Neural progenitor cell (in vitro differentiated cells): ENCODE measurements at places on chromosomes 16 and 17.
A peak's percentile ranks its signal among the peaks of the same experiment; 100 is the strongest.

DNA sequence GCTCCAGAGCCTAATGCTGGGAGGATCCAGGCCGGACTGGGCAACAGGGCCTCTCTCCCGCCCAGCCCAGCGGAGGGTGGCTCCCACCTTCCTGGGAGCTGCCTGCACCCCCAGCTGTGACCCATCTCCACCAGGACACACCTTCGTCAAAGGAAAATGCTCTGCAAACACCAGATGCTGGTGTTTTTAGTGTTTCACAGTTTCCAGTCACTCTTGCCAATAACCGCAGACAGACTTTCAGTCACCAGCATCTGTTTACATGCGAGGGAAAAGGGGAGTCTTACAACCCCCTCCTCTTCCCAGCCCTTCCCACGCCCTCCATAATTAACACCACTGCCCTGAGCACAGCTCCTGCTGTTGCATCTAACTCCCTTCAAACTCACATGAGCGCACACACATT lies 25.3 kb downstream of the KLHDC4 start:
- DNase-seq: no peak

DNA sequence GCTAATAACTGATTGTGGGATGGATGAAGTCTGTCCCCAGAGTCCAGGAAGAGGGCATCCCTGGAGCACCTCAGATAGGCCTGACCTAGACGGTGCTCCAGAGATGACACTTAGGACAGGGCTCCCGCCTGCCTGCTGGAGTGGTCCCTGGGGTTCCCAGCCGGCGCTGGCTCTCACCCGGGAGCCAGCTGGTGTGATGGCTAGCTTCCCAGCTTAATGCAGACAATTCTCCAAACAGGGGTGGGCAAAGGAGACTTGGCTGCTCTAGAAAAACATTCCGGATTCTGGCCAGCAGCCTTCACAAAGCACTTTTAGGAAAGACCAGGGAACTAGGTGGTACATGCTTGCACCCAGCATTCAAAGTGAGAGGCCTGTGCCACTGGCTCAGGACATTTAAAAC lies 18.6 kb downstream of the ACE start:
- DNase-seq: no peak

- DNase-seq: peak; percentile 45
Measured at GRCh38 chr17:12730931-12731521, 58.3 kb upstream of the ARHGAP44 start.

- DNase-seq: peak; percentile 88
Measured at GRCh38 chr16:28974007-28974436, 556 bp upstream of the SPNS1 start.

GRCh38 chr17:67056746-67057490 lies 12.6 kb downstream of the CACNG1 start:
- DNase-seq: no peak

- DNase-seq: no peak
Measured at GRCh38 chr17:27157297-27157696, 136.6 kb upstream of the WSB1 start.
